ENCODE measurements at places on chromosomes 6 and 20. TPM values are rescaled to one million over a fixed set of nuclear protein-coding genes. Genes with fewer than 3 reads are reported as not detected.

Gene HSPA1L
- 2.3 TPM for polyA plus RNA-seq

Gene WASF1
- polyA plus RNA-seq: 6.5 TPM

Gene SSTR4
- not detected for polyA plus RNA-seq

Gene NCOA6
- polyA plus RNA-seq: 30.8 TPM

Gene DUSP15
- polyA plus RNA-seq: 143 TPM

Gene NPEPL1
- 39.7 TPM for polyA plus RNA-seq

Gene LIN28B
- not detected for polyA plus RNA-seq

Gene PNPLA1
- polyA plus RNA-seq: 1.2 TPM

Gene TGM3
- polyA plus RNA-seq: not detected

Gene GRIK2
- 1.4 TPM for polyA plus RNA-seq

Gene MOG
- polyA plus RNA-seq: not detected

Gene SAMD10
- polyA plus RNA-seq: 8.5 TPM

Gene FAM209B
- polyA plus RNA-seq: not detected

Gene THBD
- 9.7 TPM for polyA plus RNA-seq

Gene PCMTD2
- 25.0 TPM for polyA plus RNA-seq

Gene SCRT2
- polyA plus RNA-seq: not detected

Gene CTCFL
- polyA plus RNA-seq: not detected

Gene LPA
- not detected for polyA plus RNA-seq

Gene ANGPT4
- 0.24 TPM for polyA plus RNA-seq

Gene RAD21L1
- not detected for polyA plus RNA-seq

Gene TINAG
- polyA plus RNA-seq: 73.0 TPM

Gene GRM1
- 0.82 TPM for polyA plus RNA-seq

Gene SNRPB2
- 77.8 TPM for polyA plus RNA-seq

Gene MYCT1
- 6.4 TPM for polyA plus RNA-seq

Gene SIRPD
- not detected for polyA plus RNA-seq

Gene FAM83D
- 1.2 TPM for polyA plus RNA-seq

Gene PRL
- polyA plus RNA-seq: not detected

Gene SLC17A1
- 109 TPM for polyA plus RNA-seq

Gene TLDC2
- 8.5 TPM for polyA plus RNA-seq

Gene ENPP5
- 22.9 TPM for polyA plus RNA-seq

Gene CYP24A1
- 15.4 TPM for polyA plus RNA-seq

Gene IL17A
- polyA plus RNA-seq: not detected
